ENCODE measurements at places on chromosomes 5 and 9.

DNA sequence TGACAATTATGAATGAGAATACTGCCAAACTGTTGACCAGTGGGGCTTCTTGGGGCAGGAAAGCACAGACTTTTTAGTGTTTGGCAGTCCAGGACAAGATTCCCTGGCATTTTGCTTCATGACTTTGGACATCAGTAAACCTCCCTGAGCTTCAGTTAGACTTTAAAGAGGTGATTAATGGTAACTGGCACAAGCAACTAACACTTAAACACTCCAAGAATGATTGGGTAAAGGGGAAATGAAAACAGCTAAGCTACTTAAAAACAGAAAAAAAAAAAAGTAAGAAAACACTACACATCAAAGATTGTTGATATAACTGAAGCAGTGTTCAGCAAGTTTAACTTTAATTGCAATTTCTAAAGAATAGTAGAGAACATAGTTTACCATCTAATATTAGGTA is 13.4 kb downstream of the PAIP1 start:
- DNase-seq = no peak

DNA sequence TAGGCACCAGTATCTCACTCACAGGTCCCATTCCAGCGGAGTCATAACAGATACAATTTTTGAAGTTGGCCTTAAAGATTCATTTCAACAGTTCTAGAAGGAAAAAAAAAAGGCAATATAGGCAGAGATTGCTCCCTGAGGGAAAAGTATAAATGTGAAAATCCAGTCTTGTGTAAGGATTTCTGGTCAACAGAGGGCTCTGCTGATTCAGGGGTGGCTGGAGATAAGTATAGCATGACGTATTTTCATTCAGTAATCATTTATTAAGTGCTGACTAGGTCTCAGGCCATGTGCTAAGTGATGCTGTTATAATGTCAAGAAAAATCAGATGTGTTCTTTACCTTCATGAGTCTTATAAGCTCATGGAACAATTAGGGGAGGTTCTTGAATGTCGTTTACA is 377.3 kb upstream of the MEF2C start:
- no peak for DNase-seq

GRCh38 chr5:29382780-29383179 is 1810.7 kb upstream of the CDH6 start:
- no peak for DNase-seq

GRCh38 chr9:16223074-16223871 is 647.2 kb downstream of the BNC2 start:
- no peak for DNase-seq

DNA sequence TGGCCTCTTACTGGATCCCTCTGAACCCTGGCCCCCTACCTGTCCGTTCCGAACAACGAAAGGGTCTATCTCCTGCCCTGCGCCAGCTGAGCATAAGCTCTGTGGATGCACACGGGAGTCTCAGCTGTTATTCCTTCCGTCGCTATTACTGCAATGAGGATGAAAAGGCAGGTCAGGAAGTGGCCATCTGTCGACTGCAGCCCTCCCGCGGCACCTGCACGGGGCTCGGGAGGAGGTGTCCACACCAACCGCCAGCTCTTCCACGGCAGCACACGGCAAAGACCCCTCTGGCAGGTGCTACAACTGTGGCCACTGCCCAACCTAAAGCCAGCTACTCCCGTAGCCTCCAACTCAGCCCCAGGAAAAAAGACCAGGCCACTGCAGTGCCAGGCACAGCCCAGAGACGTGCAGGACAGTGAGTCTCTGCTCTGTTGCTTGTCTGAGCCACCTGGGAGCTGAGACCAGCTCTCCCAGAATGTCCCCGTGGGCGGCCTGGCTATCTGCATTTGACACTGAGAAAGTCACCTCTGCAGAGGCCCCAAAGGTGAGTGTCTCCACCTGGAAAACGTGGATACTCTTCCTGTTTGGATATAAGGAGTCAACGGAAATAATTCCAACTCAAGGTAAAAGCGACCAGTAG is 19.1 kb downstream of the CAMSAP1 start:
- no peak for DNase-seq

DNA sequence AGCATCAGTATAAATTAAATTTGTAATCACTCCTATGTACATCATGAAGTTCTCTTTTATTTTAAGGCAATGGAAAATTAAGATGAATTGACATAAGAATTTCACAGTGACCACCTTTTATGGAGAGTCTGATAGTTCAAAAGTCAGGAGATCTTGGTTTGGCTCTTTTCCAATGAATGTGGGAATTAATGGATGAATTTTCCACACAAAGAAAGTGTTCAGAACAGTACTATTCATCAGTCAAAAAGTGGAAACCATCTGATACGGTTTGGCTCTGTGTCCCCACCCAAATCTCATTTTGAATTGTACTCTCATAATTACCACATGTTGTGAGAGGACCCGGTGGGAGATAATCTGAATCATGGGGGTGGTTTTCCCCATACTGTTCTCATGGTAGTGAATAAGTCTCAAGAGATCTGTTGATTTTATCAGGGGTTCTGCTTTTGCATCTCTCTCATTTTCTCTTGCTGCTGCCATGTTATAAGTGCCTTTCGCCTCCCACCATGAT is 24.5 kb downstream of the CCDC125 start:
- no peak for DNase-seq

DNA sequence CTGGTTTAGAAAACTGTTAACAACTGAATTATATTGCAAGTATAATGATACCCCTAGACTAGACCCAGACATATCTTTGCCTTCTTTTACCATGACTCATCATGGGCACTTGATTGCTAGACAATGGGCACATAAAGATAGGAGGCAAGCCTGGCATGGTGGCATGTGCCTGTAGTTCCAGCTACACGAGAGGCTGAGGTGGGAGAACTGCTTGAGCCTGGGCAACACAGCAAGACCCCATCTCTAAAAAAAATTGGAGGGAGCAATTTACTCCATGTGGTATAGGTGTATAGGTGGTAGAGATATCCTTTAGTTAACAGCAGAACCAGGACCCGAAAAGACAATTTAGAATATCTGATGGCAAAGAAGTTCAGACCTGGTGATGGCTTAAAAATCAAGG is 51.6 kb downstream of the ELOVL7 start:
- DNase-seq = no peak

- DNase-seq = no peak
Measured at GRCh38 chr9:72322259-72322658, 42.7 kb downstream of the ZFAND5 start.

DNA sequence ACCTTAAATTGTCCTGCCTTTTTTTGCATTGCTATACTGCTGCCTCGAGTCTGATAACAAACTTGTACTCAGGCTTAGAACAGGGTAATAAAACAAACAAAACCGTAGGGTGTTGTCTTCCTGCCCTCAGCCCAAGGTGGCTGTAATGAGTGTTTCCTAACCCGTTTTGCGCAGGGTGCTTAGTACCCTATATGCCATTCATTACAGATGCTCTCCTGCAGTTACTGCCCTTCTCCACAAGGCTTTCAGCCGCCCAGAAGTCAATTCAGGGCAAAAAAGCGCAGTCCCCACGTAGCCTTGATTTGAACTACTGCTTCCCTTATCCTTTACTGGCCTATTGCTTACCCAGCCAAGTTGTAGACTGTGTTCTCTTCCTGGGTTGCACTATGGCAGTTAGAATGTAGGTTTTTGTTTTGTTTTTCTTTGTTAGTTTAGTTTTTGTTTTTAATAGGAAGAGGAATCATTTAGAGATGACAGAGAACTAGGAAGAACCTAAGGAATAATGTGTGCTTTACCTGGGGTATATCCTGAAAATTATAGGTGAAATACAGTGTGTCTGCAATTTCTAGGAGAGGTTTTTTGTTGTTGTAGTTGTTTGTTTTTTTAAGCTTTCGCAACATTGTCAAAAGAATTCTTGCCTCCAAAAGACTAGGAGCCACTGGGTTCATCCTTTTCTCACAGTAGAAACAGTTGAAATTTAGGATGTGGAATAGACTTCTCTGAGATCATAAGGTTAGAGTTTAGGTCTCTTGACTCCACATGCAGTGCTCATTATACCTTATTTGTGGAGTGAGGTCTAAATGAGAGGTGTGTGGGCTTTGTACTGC is 1.3 kb downstream of the HMGXB3 start:
- DNase-seq = no peak

DNA sequence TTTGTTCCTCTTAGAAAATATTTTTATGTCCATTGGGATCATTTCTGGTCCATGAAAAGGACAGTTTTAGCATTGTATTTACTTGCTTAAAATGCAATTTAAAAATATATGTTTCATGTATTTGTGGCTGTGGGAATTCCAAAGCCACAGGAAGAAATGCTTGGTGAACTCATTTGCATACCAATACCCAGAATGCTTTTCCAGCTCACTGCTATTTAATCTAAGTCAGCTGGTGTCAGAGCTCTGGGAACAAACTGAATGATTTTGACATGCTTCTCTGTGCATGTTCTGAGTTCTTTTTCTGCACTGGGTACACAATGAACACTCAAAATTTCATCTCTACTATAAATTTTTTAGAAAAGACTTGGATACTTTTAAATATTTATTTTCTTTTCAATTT is 482.8 kb upstream of the ARRDC3 start:
- no peak for DNase-seq

GRCh38 chr5:54704333-54704732 is 186.8 kb downstream of the SNX18 start:
- DNase-seq = no peak

DNA sequence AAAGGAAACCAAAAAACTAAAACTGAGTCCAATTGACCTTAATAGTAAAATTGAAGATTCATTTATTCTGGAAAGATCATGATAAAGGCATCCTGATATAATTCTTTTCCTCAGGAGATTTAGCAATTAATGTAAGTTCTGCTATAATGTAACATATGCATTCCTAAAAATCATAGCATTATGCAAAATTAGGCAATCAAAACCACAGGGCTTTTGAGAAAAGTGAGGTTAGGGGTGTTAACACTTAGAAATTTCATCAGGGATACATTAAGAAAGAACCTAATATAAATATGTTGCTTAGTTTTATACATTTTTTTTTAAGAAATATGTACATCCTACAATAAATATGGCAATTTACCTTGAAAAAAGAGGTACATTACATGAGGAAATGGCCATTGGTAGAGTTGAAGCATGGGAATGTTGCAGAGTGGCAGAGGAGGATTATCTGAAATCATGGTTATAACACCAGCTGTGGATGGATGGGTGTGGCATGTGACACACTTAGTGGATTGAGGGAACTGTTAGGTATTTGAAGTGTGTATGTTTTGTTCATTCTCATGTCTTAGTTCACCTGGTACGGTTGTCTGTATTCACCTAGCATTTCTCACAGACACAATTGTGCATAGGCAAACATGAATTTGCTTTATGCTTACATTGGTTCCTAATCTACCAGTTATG is 51.1 kb downstream of the CCNH start:
- no peak for DNase-seq

GRCh38 chr5:145385276-145385675 is 449.9 kb downstream of the PRELID2 start:
- DNase-seq = no peak

DNA sequence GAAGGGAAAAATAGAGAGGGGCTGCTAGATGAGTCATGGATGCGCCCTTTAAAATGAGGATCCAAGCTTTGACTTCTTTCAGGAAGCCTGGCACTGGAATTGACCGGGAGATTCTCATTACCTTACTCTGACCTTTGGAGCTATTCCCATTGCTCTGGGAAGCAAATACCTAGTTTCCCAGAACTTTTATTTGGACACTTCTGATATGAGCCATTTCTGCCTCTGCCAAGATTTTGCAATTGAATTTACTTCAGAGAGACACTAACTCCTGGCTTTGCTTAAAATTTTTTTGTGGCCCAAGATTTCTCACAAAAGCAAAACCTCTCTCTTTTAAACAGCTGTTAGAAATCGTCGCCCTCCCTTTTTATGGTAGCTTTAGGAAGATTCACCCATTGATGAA is 15.7 kb upstream of the AGXT2 start:
- no peak for DNase-seq

GRCh38 chr9:37953775-37954437 is 50.0 kb upstream of the SLC25A51 start:
- DNase-seq = no peak

DNA sequence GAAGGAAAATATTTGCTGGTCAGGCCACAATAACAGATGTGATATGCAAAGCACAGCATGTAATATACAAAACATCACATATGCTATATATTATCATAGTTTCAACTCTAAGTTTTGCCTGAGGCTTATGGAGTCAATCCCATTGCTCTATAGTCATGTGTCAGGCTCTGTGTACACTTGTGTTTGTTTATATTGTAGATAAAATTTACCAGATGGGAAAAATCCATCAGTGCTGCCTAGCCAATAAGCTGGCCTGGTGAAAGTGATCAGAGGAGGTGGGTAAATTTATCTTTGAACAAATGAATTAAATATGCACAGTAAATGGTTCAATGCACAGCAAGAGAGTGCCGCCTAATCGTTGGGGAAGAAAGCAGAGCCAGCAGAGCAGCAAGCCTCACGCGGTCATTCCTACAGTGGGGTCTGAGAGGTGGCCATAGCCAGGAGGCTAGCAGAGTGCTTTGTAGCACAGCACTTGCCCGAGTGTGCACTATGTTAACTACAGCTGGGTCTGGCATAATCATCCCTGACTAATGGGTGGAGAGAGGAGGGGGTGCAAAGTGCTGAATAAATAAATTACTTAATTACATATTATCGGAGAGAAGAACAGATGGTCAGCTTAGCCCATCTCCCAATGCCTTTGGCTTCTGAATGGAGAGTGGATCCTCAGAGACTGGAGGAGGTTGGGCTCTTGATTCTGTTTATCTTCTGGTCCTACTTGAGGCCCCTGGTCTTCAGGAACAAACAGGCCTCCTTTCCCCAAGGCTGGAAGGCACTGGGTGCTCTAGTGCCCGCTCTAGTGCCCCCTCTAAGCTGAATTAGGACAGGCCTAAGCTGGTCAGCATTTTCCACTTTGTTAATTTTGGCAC is 153.5 kb downstream of the MAT2B start:
- no peak for DNase-seq

GRCh38 chr5:135193213-135194125 is 159.4 kb upstream of the PITX1 start:
- DNase-seq = no peak

DNA sequence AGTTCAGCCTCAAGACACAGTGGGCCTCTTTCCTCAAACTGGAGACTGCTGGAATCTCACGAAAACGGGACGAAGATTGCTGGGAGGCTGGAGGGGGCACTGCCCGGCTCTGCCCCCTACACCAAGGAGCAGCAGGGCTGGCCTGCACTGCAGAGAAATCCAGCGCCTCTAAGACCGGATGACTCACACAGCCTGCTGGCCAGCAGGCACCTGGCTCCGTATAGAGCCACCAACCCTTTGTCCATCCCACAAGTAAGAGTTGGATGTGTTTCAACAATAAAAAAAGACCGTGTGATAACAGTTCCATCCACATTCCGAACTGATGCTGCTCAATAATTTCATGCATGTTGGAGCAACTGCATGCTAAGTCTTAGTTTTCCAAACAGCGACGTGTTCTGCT is 11.5 kb downstream of the CCDC127 start:
- no peak for DNase-seq

DNA sequence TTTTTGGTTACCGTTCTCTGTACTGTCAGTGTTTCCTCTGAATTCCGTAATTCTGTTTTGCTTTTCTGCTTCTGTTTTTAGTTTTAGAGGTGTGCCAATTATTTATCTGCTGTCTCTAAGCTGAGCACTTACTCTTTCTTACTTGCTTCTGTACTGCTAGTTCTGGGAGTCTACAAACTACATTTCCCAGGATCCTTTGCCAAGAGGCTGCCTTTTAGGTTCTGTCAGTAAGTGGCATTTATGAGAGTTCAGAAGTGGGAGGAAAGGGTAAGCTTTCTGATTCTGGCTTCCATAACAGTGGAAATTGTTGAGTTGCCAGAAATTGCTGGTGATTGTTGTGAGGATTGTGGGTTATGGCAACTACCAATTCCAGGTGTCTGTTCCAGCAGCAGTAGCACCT is 102.4 kb downstream of the OSTF1 start:
- no peak for DNase-seq

GRCh38 chr9:72955126-72955455 is 2.2 kb upstream of the ALDH1A1 start:
- DNase-seq = no peak

All from CMK (cell line).